Renal pelvis (tissue), 12 donors: ENCODE measurements at places on chromosomes 12 and 14. TPM values are rescaled to one million over a fixed set of nuclear protein-coding genes. Genes with fewer than 3 reads are reported as not detected.

DNA sequence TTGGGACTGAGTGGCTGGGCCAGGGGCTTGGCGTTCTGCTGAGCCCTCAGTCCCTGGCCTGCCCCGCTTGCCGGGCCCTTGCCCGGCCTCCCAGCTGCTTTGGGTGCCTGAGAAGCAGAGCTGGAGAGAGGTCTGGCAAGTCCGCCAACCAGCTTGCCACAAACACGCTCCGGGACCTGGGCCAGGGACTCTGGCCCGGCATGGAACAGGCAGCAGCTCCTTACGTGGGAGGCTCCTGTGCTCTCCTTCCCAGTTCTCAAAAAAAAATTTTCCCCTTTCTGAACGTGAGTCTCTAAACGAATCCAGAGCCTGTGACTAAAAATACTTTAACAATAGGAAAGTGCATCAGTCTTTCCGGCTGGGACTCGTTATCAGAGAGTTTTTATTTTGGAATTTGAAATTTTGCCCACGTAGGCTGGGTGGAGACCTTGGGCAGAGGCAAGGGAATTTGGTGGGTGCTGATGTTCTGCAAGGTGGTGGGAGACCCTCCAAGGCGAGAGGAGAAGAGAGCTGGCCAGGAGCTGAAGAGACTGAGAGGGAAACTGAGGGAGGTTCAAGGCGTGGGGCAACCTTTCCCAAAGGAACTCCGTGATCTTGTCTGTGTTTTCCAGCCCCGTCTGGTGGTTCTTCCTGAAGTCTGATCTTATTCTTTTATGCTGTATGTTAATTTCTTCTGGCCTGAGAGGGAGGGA is 6.8 kb upstream of the NR4A1 start:
- no peak for DNase-seq

DNA sequence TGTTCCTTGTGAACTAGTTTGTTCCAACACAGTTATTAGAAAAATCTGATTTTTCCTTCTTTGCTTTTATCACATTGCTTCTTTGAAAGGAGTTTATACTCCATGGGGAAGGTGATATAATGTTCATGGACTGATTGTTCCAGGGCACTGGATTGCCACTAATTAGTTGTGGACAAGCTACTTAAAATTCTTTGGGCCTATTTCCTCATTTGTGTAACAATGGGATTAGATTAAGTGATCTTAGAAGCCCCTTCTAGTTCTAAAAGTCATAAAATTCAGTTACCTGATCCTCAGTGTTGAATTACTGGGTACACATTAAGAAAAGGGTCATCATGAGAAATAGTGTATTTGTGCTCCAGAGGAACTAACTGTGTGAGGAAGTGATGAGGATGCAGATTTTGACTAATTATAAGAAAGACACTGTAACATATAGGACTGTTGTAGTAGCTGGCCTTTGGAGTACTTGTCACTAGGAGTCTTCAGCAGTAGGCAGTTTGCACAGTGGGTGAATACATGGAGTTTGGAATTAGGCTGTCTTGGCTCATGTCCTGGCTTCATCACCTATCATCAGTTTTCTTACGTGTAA is 82.2 kb downstream of the MIA2 start:
- DNase-seq: no peak

GRCh38 chr12:101172316-101172715 is 37.7 kb downstream of the SLC5A8 start:
- DNase-seq: peak; percentile 1

Gene PKP2
- polyA plus RNA-seq: 23.4 TPM

Gene TGFB3
- polyA plus RNA-seq: 11.4 TPM

Gene SAMD15
- polyA plus RNA-seq: 10.8 TPM

Gene CLEC4C
- not detected for polyA plus RNA-seq

Gene GPR137C
- 6.2 TPM for polyA plus RNA-seq
